IPS DF 19.7 (cell line): ENCODE measurements at places on chromosomes 12 and 14.

DNA sequence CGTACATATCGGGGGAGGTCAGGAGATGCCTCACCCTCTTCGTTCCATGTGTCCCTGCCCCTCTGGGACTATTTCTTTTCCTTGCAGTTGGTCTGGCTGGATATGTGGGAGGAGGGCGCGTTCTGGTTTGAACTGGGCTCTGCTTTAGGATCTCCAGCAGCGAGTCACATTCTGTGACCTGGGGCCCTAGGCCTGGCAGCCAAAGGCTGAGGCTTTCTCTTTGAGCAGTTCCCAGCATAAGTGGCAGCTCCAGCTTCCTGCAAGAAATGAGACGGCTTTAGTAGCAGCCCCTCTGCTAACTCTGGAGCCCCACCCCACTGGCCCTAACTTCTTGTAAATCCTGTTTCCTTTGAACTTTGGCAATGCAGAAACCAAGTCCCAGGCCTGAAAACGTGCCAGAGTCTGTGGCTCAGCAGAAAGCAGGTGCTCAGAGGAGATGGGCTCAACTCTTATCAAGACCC, 274.8 kb downstream of the DPF3 start:
- DNase-seq: no peak

- no peak for DNase-seq
Measured at GRCh38 chr12:121505513-121505912, 75.3 kb downstream of the KDM2B start.

GRCh38 chr12:102562836-102563425, 82.6 kb upstream of the IGF1 start:
- no peak for DNase-seq

GRCh38 chr14:93691042-93691780, 97.1 kb downstream of the PRIMA1 start:
- DNase-seq: no peak

DNA sequence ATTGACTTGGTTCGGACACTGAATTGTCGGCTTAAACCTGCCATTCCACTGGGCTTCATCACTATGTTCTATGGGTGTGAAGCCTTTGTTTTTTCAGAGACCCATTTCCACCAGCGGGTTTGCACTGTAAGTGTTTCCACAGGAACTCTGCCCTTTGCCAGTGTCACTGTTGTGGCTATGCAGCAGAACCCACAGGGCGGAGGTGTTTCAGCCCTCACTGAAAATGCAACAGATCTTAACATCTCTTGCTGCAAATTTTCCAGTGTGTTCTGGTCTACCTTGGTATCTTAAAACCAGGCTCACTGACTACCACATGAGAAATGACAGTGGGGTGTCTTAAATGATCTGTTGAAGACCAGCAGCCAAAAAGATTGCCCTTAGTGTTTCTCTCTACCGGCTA, 21.1 kb downstream of the PRKCH start:
- no peak for DNase-seq

GRCh38 chr14:63852817-63853731, at the start of gene SYNE2:
TSS of gene SYNE2 (plus strand) at chr14:63853004. CDS start at chr14:63909149, 56,145 bp downstream.
- peak; percentile 15 for DNase-seq

DNA sequence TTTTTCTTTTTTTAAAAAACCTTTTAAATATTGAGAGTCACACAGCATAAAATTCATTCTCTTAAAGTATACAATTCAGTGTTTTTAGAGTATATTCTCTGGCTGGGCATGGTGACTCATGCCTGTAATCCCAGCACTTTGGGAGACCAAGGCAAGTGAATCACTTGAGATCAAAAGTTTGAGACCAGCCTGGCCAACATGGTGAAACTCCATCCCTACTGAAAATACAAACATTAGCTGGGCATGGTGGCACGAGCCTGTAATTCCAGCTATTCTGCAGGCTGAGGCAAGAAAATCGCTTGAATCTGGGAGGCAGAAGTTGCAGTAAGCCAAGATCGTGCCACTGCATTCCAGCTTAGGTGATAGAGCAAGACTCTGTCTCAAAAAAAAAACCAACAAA, 68.4 kb upstream of the BCAT1 start:
- DNase-seq: no peak

- DNase-seq: peak; percentile 45
Measured at GRCh38 chr14:79543967-79544697, 667.2 kb downstream of the DIO2 start.

- DNase-seq: peak; percentile 25
Measured at GRCh38 chr12:65823513-65824375, 539 bp upstream of the HMGA2 start.

DNA sequence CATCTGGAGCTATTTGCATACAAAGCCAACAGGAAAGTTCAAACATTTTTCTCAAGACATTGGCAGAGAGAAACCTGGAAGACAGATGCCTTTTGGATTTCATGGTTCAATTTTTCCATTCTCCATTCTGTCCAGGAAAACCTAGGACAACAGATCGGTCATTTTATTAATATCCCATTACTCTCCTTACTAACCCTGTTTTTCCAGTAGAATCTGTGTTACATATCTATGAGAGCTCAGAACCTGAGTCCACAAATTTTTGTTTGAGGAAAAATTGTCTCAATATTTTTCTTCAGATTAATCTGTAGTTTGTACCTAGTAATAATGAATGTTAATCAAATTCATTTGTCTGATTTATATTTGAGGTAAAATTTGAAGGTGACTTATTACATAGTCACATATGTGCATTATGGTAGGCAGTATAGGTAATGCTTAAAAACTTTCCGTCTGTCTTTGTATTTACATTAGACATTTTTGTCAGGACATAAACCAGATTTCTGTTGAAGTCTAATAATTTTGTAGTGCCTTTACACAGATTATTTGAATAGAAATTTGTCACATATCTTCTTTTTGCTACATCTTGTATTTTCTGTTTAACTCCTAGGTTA, 75.3 kb downstream of the CCDC91 start:
- DNase-seq: no peak

- no peak for DNase-seq
Measured at GRCh38 chr12:54329759-54330158, 4.8 kb downstream of the COPZ1 start.

DNA sequence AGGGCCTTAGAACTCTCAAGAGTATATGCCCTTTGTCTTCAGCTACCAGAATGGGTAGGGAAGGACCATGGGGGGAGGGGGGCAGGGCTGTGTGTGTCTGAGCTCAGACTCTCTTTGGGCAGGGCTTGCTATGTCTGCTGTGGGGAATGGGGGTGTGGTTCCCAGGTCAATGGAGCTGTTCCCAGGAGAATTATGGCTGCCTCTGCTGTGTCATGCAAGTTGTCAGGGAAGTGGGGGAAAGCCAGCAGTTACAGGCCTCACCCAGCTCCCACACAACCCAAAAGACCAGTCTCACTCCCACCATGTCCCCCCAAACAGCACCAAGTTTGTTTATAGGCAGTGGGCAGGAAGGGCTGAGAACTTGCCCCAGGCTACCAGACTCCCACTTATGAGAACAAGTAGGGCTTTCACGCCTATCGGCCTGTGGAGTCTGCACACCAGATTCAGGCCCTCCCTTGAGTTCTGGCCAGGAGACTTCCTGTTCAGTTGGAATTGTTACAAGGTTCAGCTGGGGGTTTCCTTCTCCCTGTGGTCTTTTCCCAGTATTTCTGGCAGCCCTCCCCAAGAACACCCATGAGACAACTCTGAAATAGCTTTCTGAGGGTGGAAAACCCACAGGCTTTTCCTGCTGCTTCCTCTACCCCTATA, 6.1 kb upstream of the SERPINA11 start:
- no peak for DNase-seq

DNA sequence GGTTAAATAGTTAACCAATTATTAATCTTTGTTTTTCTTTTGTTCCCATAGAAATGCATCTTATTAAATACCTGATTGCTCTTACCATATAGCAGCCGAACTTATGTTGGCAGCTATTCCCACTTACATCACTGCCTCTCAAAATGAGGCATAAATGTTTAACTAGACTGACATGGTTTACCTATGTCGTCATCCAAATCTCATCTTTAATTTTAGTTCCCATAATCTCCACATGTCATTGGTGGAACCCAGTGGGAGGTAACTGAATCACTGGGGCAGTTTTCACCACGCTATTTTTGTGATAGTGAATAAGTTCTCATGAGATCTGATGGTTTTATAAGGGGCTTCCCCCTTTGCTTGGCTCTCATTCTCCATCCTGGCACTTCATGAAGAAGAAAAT, 499.2 kb upstream of the ATP2B1 start:
- no peak for DNase-seq

GRCh38 chr12:93370947-93371346, 6.8 kb upstream of the NUDT4 start:
- DNase-seq: no peak

- no peak for DNase-seq
Measured at GRCh38 chr14:85093631-85094330, 436.2 kb upstream of the FLRT2 start.

DNA sequence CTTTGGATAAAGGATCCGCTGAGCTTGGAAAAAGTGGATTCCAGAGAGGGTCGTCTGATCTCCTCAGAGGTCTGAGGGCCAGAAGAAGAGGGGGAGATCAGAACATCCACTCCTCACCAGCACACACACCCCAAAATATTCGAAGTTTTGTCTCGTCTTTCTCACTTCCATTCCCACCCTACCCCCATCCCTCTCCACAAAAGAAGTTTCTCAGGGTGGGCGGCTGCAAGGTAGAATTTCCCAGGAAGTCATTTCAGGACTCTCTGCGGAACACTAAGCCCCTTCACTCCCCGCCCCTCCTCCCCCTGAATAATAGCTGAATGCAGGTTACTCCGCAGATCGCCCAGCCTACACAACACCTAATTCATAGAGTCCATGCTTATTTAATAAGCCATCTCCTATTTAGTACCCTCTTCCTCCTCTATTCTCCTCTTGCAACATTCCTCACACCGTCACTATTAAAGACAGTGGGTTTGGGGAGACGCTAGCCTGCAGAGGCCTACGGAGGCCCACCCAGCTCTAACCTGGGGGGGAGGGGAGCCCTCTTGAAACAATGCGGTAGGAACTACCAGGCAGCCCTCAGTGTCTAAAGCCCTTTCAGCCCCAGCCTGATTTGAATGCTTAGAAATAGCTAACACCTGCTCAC, 649 bp upstream of the SALL2 start:
- no peak for DNase-seq

DNA sequence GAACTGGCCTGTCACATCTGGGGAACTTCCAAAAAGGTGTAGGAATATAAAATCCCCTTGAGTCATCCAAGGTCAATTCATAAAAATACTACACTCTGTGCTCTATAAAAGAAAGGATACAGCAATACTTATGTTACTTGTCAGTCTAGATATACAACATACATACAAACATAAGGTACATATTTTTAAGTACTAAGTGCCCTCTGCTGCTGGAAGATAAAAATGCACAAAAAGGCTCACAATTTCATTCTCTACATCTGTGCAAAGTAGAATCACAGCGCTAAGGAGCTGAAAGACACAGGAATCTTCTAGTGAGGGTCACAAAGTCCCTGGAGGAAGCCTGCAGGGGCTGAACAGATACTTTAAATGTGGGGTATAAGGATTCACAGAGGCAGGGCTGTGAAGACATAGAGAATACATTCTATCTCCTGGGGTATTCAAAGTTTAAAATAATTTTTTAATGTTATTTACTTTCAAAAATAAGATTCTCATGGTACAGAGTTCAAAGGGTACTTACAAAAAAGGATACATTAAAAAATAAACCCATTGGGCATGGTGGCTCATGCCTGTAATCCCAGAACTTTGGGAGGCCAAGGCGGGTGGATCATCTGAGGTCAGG, 10.2 kb upstream of the GOLGA5 start:
- DNase-seq: no peak

GRCh38 chr14:100410056-100410565, 87.0 kb downstream of the SLC25A47 start:
- DNase-seq: no peak

- DNase-seq: no peak
Measured at GRCh38 chr12:15268927-15269552, 47.8 kb upstream of the RERG start.

DNA sequence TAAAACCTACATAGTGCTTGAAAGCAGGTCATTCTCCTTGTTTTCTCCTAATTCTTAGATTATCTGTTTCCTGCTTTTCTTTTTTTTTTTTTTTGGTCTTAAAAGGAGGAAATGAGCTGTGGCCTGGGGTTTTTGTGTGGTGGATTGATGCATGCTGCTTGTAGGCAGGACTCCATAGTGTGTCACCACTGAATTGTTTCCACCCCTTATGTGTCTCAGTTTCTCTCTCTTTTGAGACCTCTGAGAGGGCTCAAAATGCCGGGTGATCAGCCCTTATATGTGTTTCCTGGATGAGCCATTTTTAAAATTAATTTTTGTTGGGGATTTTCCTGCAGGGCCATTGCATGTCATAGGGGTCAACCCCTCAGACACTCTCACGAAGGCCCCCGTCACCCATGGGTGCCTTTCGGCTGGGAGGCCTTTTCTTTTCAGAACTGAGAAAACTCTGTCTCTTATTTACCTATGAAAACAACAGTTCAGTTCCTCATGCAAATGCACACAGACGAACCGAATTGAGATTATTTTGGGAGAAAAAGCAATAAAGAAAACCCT, 32.0 kb upstream of the LRRK2 start:
- no peak for DNase-seq

DNA sequence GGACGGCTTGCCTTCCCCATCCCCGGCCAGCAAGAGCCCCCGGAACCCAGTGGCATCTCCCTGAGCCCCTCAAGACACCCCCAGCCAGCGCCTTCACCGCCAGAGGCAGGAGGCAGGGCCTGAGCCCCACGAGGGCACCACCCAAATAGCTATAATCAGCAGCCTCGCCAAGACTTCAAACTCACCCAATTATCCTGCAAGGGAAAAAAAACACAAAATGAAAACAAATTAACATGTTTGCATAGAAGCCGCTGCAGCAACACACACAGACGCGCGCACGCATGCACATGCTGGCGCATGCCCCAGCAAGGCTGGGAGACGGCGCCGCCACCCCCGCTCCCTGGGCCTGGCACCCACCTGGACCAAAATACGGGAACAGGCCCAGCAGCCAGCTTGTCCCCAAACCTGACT, 15.8 kb downstream of the FAM222A start:
- DNase-seq: no peak

DNA sequence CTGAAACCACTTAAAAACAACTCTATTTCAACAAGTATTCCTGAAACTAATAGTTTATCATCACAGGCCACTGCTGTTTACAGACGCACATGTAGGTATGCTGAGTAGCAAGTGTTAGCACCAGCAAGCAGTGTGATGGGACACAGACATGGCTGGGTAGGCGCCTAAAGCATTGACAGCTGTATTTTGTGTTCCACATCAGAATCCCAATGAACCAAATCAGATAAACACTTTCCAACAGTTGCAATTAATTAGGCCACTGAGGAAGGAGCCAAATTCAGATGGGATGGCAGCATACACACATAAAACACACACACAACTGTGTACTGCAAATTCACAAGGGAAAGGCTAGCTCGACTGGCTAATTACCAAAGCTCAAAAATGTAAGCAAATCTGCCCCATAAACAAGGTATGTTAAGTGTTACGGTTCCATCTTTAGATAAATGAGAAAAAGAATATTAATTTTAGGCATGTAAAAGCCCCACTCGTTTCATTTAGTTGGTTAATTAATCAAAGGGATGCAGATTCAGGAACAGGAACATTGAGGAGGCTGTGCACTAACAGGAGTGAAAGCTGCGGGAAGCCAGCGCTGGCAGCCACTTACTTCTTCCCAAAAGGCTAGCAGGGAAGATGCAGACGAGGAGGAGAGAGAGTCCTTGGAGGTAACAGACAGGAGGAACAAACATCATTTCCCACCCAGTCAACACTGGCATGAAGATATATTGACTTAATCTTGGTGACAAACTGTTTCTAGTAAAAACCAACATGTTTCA, 33.4 kb downstream of the AMN start:
- DNase-seq: no peak

- DNase-seq: no peak
Measured at GRCh38 chr14:90381999-90382451, 14.8 kb upstream of the CALM1 start.
